ENCODE measurements at places on chromosomes 2 and 18.

DNA sequence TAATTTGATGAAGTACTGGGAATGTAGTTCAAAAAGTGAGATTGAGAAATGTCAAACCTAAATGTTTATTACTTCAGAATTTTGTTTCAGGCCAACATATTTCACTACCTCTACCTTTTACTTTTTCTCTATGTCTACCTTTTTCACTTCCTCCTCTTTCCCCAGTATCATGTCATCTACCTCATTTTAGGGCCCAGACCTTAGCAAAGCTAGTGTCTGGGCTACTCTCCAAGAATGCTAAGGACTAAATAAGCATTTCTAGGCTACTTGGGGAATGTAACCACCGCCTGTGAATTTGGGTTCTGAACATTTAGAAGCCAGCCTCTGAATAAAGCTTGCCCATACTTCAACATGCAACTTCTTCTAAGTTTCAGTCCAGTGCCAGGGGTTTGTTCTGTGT, 330.4 kb downstream of the SLC4A3 start:
- DNase-seq = no peak

DNA sequence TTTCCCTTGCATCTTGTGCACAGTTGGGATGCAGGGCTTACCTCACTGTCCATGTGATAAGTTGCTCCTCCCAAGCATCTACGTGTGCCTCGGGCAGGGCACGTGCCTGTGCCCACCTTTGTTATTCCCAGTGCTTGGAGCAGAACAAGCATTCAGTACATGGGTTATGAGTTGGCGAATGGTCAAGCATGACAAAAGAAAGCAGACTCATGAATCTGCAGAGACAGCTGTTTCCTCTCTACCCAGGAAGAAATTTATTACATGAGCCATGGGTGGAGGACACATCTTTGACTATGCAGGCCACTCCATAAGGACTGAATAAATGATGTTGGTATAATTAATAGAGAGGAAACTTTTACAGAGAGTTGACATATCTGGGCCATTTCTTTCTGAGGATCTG, 127.8 kb downstream of the TPGS2 start:
- no peak for DNase-seq

DNA sequence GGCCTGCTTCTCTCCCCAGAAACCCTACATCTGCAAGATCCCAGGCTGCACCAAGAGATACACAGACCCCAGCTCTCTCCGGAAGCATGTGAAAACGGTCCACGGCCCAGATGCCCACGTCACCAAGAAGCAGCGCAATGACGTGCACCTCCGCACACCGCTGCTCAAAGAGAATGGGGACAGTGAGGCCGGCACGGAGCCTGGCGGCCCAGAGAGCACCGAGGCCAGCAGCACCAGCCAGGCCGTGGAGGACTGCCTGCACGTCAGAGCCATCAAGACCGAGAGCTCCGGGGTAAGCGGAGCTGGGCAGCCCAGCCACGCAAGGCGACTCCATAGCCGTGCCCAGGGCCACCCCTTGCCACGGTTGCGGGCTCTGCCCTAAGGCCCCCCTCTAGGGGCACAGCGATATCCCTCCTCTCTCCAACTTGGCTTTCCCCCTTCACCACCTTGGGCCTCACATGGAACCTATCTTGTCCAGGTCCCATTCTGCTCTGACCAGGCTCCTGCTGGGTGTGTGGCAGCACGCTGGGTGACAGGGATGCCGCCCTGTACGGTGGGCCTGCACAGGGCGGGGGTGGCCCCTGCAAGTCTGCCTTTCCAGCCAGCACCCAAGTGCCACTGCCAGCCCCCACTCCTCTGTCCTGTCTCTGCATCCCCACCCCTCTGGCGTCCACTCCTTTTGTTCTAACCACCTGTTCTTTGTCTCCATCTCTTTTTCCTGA, 248.9 kb downstream of the GLI2 start:
- no peak for DNase-seq

DNA sequence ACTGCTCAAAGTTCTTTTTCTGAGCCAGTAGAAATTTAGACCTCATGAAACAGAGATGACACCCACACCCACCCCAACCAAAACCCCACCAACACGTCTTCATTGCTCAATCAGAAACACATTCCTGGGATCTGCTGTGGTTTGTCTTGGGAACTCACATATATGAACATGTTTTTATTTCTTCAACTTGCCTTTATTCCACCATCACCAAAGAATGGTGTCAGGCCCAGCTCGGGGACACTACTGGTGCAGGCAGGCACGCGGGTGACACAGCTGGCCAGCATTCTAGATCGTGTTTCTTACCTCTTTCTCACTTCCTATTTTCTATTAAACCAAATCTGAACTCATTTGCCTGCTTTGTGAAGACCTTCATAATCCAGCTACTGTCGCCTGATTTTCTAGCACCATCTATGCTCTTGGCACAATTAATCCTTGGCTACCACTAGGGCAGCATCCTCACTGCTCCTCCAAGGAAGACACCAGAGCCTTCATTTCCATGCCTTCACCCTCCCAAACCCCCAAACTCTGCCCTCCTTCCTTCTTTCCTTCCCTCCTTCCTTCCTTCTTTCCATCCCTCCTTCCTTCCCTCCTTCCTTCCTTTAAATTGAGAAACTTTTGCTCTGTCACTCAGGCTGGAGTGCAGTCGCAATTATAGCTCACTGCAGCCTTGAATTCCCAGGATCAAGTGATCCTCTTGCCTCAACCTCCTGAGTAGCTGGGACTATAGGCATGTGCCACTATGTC, 157.1 kb downstream of the BCL2 start:
- DNase-seq = no peak

- no peak for DNase-seq
Observed at GRCh38 chr18:3932276-3932675, 482.3 kb downstream of the TGIF1 start.

GRCh38 chr18:35171315-35171987, 69.4 kb upstream of the ZNF397 start:
- no peak for DNase-seq

GRCh38 chr2:10447300-10447894, 730 bp downstream of the ODC1 start:
- DNase-seq = no peak

DNA sequence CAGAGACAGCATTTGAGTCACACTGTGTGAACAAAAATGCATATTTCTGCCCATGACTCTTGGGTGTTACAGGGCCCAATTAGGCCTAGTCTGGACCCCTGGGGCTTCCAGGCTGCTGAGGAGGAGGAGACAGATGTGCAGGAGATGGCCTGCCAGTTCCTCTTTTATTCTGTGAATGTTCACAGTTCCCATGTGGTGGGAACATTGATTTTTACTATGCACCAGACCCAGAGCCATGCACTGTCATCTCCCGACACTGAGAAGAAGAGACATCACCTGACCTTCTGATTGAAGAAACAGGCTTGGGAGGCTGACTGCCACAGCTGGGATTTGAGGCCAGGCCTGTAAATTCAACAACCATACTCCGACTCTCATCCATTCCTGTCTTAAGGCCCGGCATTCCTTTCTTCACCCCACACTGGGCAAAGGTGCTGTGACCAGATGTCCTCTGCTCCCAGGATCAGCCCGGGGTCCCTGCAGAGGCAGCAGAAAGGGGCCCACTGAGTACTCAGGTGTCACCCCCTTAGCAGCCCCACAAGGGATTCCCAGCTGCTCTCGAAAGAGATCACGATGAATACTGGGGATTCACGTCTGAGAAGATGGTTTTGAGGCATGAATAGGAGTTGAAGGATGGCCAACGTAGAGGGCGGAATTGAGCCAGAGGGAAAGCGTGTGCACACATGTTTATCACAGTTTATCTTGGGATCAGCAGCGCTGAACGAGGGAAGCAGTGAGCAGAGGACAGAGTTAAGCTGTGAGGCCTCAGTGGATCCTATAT, 3.6 kb upstream of the TFCP2L1 start:
- DNase-seq = no peak

DNA sequence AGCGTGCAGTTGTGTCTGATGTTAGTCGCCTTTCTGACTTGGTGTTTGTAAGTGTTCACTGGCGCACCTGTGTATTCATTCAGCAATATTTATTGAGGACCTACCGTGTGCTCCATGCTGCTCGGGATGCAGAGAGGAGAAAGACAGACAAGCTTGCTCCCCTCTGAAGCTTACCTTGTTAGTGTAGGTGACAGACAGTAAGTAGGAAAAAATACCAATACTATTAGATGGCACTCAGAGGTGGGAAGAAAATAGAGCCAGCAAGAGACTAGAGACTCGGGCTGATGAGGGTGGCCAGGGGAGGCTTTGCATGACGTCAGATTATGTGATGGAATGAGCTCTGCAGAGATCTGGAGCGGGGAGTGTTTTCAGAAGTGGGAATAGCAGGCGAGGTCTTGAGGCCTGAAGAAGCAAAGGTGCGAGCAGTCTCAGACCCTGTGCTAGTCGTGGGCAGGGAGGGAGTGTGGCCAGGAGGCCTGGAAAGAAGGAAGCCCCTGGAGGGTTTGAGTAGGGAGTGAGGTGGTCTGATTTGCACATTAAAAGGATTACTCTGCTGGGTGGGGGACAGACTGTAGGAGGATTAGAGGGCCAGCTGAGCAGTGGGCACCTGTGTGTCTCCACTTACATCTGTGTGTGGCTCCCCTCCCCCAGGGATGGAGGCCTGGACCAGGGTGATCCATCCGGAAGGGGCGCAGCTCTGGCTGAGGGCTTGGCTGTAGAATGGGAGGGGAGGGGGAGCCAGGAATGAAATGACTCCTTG, 11.8 kb downstream of the MTCL1 start:
- no peak for DNase-seq

All from activated T-cell treated with anti-CD3 and anti-CD28 coated beads, Interleukin-2, amount 50 U/mL, for 4 hours (primary cell).